GM12865 (cell line): ENCODE measurements at places on chromosomes 7 and 10.

GRCh38 chr10:102627291-102627735, 17.0 kb upstream of the TRIM8 start:
- no peak for DNase-seq

- no peak for DNase-seq
These were observed 128.4 kb downstream of the MTERF1 start for GRCh38 chr7:91752102-91752501.

- DNase-seq: no peak
These were observed 82.1 kb downstream of the CAMK1D start for GRCh38 chr10:12431151-12432101.

DNA sequence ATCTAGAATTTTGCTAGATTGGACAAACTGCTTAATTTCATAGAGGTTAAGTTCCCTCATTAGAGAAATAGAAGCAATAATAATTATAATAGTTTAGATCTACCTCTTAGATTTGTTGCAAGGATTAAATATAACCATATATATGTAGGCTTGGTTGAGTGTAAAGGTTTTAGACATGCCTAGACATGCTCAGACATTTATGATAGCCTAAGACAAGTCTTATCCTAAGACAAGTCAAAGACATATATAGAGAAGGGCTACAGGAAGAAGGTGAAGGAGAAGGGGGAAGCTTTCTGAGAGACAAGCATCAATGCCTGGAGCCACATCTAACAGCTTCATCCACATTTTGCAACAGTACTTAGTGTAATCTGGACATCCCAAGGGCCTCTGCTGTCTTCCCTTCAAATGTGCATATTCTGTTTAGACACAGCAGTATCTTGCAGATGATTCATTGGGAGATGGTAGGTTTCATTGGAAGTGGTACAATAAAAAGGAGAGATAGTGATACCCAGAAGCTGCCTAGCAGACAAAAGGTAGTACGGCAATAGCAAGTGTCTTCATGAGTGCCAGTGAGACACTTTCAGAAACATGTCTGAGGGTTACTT, 146.5 kb downstream of the HGF start:
- DNase-seq: no peak

DNA sequence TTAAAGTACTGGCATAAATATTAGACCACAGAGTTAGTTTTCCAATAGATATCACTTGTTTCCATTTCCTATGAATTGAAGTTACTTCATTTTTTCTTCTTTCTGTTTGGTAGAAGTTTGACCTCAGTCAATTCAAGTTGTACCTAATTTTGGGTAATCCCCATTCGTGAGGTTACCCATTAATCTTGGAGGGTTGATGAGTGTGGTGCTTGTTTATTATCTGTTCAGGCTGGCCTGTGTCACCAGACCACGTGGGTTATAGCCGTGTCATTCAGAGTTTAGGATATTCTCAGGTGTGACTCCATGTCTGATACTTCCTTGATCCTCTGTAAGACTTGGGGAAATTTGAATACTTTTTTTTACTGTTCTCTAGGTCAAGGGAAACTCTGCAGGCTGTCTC, 133.9 kb upstream of the TPK1 start:
- DNase-seq: no peak

GRCh38 chr7:33061282-33061937, 1.2 kb downstream of the NT5C3A start:
- no peak for DNase-seq
